ENCODE measurements at places on chromosomes 12 and 14. TPM values are rescaled to one million over a fixed set of nuclear protein-coding genes. Genes with fewer than 3 reads are reported as not detected.
A peak's percentile ranks its signal among the peaks of the same experiment; 100 is the strongest.

The AKAP3 gene
- polyA plus RNA-seq = 2.3 TPM

The MAP3K9 gene
- polyA plus RNA-seq = 1.0 TPM

The STYK1 gene
- 0.58 TPM for polyA plus RNA-seq

The NKX2-8 gene
- not detected for polyA plus RNA-seq

The PZP gene
- not detected for polyA plus RNA-seq

The ATL1 gene
- polyA plus RNA-seq = 4.0 TPM

The CLEC7A gene
- polyA plus RNA-seq = 0.43 TPM

The TAS2R19 gene
- not detected for polyA plus RNA-seq

The SLC22A17 gene
- 61.2 TPM for polyA plus RNA-seq

The ADAM21 gene
- polyA plus RNA-seq = 0.28 TPM

The AGAP2 gene
- polyA plus RNA-seq = 0.13 TPM

- DNase-seq = no peak
Observed at GRCh38 chr12:69298947-69299346, 49.2 kb upstream of the LYZ start.

DNA sequence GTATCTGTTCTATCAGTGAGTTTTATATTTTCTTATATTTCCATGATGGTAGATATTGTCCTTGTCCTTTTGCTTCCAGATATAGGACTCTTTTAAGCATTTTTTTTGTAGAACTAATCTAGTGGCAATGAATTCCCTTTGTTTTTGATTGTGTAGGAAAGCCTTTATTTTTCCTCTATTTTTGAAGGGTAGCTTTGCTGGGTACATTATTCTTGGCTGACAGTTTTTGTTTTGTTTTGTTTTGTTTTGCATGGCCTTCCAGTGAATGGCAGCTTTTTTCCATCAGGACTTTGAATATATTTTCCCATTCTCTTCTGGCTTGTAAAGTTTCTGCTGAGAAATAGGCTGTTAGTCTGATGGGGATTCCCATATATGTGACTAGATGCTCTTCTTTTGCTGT is 70.2 kb upstream of the MUCL1 start:
- DNase-seq = no peak

DNA sequence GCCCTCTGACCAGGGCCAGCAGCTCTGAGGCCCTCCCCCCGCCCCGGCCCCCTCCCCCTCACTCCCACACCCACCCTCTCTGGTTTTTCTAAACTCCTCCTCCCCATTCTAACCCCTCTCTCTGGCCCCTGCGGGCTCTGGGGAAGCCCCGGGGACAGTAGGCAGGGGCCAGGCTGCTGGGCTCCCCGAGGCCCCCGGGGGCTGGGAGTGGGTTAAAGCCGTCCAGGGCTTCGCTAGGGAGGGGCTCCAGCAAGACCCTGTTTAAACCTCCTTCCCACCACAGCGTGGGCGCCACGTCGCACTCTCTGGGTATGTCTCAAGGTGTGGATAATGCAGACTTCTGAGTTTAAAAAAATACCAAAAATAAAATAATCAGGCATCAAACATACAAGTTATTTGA is 51.4 kb downstream of the GALNT9 start:
- no peak for DNase-seq

GRCh38 chr14:56208520-56208919 is 90.3 kb downstream of the PELI2 start:
- DNase-seq = no peak

GRCh38 chr14:50127802-50128201 is 11.4 kb upstream of the VCPKMT start:
- DNase-seq = no peak

- no peak for DNase-seq
Observed at GRCh38 chr12:77354766-77355362, 289.5 kb upstream of the E2F7 start.

GRCh38 chr12:98612696-98613334 is 19.3 kb downstream of the SLC25A3 start:
- no peak for DNase-seq

- DNase-seq = no peak
Observed at GRCh38 chr14:65261425-65261920, 151.1 kb upstream of the FUT8 start.

DNA sequence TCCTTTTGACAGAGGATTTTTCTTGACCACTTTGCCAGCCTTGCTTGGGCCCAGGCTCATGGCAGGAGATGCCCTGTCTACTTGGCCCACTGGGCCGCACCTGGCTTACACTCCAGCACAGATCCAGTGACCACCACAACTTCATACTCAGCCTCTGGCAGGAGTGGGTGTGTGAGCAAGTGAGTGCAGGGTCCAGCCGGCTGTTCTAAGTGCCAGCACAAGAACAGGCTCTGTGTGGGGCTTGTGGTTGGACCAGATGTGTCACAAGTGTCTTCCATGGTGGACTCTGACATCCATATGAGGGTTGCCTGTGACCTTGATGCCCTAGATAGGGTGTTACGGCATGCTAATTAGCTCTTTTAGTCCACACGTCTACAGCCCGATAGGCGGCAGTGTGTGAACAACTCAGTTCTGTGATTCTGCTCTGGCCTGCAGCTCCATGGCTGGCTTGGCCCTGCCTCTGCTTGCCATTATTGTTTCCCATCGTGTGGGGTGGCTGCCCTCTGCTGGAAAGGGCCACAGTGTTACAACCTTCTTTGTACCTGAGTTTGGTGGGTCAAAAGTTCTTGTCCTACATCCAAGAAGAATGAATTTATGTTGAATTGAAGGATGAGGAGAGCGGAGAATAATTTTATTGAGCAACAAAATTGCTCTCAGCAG is 1089.1 kb downstream of the SLC6A15 start:
- peak; percentile 39 for DNase-seq
